ENCODE measurements at places on chromosomes 13 and 19.

DNA sequence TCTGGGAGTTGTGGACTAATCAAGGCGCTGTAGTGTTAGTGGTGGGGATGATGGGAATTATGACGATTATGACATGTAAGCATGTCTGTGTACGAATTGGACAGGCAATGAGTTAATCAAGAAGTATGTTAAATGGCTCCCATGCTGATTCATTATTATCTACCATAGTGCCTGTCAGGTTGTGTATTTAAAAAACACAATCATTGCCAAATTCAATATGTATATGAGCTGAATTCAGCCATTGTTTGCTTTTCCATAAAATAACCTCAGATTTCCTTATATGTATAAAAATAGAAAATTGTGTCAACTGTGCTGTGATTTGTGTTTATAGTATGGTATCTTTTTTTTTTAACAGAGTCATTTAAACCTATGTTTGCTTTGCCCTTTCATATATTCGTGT, 37.1 kb downstream of the PCCA start:
- no peak for DNase-seq

DNA sequence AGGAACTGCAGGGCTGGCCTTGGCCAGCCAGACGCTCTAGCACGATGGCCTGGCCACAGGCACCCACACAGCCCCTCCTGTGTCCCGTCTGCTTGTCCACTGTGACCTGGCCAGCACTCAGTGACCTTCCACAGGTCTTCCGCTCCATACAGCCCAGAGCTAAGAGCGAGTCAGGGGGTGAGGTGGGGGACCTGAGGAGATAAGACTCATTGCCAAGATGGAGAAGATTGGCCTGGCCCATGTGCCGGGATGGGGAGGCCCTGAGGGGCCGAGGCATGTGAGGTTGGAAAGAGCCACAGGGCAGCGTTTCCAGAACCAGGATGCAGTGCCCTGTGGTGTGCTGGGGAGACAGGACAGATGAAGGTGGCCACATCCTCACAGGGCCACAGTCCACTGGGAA, 10.2 kb upstream of the SLC7A9 start:
- DNase-seq: no peak

GRCh38 chr13:90455823-90456222, 891.7 kb upstream of the MIR17HG start:
- no peak for DNase-seq

GRCh38 chr19:648305-648704, 8.6 kb downstream of the FGF22 start:
- DNase-seq: no peak

- peak; percentile 54 for DNase-seq
These were observed 72.9 kb upstream of the TSC22D1 start for GRCh38 chr13:44649104-44649428.

DNA sequence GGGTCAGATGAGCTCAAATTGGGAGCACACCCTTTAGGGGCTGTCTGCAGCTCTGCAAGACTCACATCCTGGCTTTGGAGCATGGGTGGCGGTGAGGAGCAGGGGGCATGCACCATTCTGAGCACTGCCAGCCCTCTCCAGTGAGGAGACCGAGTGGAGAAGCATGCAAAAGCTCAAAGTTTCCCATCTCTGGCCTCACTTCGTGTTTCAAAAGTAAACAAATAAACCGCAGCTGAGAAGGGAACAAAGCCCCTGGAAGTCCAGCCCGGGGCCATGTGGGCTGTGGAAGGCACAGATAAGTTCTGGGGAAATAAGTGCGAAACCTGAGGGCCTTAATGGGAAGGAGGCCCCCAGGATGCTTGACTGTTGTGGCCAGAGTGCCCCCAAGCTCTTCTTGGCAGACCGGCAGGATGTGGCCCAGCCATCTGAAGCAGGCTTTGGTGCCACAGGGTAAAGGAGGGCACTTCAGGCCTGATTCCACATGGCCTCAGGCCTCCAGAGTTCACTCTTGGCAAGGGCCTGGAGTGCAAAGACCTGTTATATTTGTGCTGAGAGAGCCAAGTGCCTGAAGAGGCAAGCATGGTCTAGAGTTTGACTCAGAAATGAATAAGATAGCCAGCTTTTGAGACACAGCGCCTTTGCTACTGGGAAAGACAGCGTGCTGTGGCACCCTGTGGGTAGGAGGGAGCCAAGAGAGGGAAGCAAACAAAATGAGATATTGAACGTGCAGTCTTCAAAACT, 1.2 kb downstream of the MEDAG start:
- DNase-seq: no peak

GRCh38 chr19:10945264-10945663, 15.6 kb upstream of the SMARCA4 start:
- no peak for DNase-seq

DNA sequence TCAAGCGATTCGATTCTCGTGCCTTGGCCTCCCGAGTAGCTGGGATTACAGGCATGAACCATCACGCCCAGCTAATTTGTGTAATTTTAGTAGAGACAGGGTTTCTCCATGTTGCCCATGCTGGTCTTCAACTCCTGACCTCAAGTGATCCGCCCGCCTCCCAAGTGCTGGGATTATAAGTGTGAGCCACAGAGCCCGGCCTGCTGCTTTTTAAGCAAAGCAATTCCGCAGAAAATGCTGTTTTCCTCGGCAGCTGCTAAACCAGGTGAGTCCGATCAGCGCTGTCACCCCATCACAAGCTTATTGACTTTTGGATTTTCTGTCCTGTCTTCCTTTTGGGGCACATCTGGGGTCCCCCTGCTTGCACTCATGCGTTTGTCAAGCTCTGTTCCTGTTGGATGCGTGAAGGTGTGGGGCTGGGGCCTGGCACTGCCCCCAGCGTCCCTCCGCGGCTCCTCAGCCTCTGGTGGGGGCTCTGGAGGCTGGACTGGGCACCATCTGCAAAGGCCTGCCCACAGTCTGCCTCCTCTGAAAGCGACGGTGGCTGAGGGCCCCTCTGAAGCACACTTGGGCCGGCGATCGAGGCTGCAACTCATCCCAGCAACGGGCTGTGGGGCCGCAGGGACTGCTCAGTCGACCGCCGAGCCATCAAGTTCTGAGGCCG, 25.7 kb downstream of the CEBPG start:
- no peak for DNase-seq

DNA sequence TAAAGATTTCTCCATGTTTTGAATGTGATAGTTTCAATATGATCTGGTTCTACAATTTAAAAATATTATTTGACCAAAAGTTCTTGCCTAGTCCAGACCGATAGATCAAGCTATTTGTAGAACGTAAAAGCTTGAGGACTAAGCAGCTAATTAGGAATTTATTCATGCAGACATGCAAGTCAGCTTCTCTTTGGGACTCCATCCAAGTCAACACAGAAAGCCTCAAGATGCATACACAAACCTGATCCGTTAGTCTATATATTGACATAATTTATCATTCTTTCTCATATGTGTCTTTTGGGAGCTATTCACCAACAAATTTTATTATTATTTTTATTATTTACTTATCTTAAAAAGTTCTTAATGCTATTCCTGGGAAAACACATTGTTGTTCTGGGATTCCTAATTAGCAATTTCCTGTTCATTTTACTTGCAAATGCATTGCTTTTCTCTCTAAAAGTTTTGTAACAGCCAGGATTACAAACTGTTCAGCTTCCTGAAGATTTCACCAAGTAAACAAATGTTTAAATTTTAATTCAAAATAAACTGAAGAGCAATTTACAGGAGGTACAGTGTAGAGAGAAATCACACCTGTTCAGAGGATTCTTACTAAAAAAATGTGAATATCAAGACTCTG, 375.3 kb downstream of the GPC5 start:
- DNase-seq: no peak

- DNase-seq: peak; percentile 86
These were observed at the start of gene SELENOW for GRCh38 chr19:47778049-47778953. TSS of gene SELENOW (plus strand) at chr19:47778703. CDS start at chr19:47778786, 83 bp downstream.

DNA sequence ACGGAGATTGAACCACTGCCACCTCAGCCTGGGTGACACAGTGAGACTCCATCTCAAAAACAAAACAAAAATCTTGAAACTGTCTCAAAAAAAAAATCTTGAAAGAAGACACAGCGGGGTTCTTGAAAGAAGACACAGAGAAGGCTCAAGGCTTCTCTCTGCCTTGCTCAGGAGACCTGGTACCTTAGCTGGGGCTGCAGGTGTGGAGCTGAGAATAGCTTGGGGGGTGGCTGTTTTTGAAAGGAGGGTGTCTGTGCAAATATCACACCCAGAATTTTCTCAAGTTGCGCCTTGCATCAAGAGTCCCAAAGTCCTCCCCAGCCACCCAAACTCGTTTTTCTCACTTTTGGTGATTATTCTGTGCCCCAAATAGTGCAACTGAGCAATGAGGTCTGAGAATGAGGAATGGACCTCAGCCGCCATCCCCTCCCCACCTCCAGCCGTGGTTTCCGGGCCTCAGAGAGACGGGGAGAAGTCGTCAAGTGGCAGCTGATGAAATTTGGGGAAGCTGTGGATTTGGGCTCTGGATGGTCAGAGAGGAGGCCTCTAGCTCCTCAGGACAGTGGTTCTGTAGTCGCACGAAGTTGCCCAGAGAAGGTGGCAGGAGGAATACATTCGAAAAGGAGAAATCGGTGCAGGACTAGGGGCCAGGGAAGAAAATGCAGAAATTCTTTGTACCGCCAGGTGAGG, 8.8 kb downstream of the S1PR2 start:
- no peak for DNase-seq

DNA sequence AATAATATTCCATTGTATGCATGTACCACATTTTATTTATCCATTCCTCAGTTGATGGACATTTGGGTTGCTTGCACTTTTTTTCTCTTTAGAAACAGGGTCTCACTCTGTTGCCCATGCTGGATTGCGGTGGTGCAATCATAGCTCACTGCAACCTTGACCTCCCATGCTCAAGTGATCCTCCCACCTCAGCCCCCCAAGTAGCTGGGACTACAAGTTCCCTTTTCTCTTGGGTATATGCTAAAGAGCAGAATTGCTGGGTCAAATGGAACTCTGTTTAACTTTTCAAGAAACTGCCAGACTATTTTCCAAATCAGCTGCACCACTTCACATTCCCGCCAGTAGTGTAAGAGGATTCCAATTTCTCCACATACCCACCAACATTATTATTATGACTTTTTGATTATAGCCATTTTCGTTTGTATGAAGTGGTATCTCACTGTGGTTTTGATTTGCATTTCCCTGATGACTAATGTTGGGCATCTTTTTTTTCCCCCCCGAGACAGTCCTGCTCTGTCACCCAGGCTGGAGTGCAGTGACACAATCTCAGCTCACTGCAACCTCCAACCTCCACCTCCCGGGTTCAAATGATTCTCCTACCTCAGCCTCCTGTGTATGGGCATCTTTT, 7.6 kb upstream of the IPO5 start:
- no peak for DNase-seq

GRCh38 chr13:111859354-111860230, 207.4 kb upstream of the SOX1 start:
- no peak for DNase-seq

DNA sequence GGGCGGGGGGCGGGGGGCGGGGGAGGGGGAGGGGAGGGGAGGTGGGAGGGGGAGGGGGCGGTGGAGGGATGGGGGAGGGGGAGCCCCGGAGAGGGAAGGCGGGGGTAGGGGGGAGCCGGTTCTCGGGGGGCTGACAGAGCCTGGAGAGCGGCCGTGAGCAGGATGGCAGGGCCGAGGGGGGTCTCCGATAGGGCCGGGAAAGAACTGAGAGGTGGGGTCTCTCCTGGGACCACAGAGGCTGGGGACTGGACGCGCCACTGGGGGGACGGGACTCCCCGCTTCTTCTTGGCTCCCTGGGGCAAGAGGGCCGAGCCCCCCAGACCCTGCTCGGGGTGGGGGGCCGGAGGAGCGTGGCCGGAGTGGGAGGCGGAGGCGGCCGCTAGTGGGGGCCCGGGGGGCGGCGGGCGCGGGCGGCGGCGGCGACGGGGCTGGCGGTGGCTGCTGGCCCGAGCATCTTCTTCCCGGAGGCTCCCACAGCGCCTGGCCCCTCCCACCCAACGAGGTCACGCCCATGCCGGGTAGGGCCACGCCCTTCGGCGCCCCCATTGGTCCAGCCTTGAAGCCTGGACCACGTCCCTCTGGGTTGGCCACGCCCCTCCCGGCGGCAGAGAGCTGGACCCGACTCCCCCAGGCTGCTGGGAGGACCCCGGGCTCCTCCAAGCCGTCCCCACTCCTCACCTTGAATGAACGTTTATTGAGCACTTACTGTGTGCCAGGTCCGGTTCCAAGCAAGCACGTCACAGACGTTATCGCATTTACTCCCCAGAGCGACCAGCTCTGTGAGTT, at the start of gene NOVA2:
Gene NOVA2, minus strand, starts transcription at position 313 of the 786 bp plus-strand sequence. CDS start 514 bp downstream, outside the sequence.
- peak; percentile 66 for DNase-seq

GRCh38 chr19:58398545-58398944, 3.1 kb downstream of the RNF225 start:
- no peak for DNase-seq

- no peak for DNase-seq
These were observed 278.3 kb downstream of the UQCRFS1 start for GRCh38 chr19:28934631-28935030.

DNA sequence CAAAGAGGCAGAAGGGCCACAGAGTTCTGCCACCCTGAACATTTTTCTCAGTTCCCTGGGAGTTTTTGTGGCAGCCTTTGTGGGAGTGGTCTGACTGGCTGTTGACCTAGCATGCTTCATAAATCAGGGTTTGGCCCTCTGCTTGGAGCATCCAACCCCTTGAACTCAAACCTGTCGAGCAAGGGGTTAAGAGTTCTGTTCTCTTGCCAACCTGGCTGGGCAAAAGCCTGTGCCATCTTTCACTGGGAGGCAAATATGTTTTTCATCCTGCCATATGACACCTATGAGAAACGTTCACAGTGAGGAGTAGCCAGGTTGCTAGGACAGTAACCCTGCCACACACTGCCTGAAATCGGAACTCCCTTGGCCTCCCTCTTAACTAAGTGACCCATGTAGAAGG, 7.7 kb upstream of the TEX26 start:
- no peak for DNase-seq

DNA sequence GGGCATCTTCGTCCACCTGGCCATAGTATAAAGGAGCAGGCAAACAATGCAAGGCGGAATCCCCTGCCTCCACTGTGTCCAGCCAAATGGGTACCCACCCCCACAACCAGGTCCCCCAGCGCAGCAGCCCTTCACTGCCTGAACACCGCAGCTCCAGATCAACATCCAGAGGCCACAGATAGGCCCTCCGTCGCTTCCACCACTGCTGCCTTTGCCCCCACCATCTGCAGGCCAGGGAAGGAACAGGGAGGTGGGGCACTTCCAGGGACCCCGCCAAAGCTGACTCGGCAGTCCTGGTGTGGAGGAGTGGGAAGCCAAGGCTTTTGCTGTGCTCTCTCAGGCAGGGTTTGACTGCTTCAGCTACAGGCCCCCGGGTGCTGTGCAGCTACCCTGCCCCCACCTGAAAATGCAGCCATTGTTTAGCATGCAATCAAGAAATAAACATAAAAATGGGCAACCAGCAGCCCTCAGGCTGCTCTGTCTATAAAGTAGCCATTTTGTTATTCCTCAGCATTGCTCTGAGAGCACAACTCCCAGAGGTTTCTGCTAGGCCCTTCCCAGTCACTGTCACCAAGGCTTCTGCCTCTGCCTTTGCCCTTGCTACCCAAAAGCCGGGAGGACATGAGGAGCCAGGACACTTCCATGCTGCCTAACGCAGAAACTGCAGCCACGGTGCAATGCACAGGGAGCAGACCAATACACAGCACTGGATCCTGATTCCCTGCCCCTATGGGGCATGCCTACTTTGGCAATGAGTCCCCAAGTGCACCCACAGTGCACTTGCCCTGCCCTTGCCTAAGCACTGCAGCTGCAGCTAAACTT, 733.2 kb upstream of the KLHL1 start:
- DNase-seq: no peak

- no peak for DNase-seq
These were observed 414 bp upstream of the ADAT3 start for GRCh38 chr19:1904860-1905109.

- no peak for DNase-seq
These were observed 203.4 kb downstream of the NDFIP2 start for GRCh38 chr13:79684371-79684770.

GRCh38 chr13:96346921-96347320, 257.0 kb downstream of the HS6ST3 start:
- DNase-seq: no peak

- DNase-seq: no peak
These were observed 4.9 kb downstream of the RCBTB2 start for GRCh38 chr13:48527955-48528354.

Data from stimulated activated naive CD8-positive, alpha-beta T cell treated with anti-CD3 and anti-CD28 coated beads, Interleukin-15, Interleukin-2, amounts not matched to agents 100 U/mL and 50 U/mL, for 24 hours (primary cell).